Kasumi-1 (cell line): ENCODE measurements at places on chromosomes 12 and 14.

DNA sequence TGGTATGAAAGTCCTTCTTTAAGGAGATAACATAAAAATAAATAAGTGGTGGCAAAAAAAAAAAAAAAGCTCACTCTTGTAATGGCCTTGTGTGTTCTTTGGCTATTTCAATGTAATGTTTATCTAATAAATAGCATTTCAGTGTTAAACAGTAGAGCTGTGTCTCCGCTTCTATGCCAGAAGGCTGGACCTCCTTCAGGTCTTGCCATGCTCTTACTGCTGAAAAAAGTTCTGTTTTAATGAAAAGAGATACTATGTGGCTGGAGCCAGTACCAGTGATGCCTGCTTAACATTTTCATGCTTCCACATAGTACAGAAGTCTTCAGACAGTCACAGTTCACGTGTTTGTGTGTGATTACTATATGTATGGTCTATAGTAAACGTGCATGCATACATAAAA, 74.1 kb upstream of the PRICKLE1 start:
- no peak for DNase-seq

GRCh38 chr14:103374121-103374520, 11.1 kb upstream of the MARK3 start:
- no peak for DNase-seq

- DNase-seq: no peak
These were observed 33.2 kb upstream of the SFSWAP start for GRCh38 chr12:131677699-131678098.

GRCh38 chr12:12642916-12643315, 31.2 kb downstream of the CREBL2 start:
- DNase-seq: no peak

DNA sequence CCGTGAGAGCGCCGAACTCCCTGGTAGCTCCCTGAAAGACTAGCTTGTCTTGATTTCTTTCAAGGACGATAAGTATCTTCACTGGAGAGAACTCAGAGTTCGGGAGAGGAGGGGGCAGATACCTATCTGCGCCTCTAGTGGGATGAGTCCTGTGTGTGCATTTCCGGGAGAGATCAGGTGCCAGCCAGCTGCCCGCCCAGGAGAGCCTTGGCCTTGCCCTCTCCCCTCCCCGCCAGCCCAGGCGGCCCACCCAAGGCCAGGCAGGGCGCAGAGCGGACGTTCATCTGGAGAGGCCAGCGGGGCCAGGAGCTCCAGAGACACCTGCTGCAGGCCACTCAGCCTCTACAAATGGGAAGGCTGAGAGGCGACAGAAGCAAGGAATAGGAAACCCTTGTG, 1.0 kb downstream of the CD9 start:
- no peak for DNase-seq
